ENCODE measurements at places on chromosomes 2 and 18.

- DNase-seq: no peak
These were observed 1620.4 kb upstream of the CELF4 start for GRCh38 chr18:39186008-39186407.

DNA sequence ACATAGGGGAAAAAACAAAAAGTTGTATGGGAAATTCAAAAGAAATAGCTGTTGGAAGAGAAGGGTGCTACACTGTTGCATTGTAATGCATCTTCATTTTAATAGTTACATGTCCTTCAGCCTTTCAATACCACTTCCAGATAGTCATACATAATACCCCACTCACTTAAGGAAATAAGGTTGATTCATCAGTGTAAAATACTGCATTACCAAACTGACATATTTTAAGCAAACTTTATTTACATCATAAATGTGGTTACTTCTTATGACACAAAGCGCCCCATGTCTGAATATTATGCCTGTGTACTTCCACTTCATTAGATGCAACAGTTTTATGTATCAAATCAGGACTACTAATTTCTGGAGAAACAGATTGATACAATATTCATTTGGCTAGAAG lies 4.5 kb downstream of the RBMS1 start:
- peak; percentile 32 for DNase-seq

- no peak for DNase-seq
These were observed 411.0 kb downstream of the TMEM182 start for GRCh38 chr2:103172821-103173220.

GRCh38 chr2:54588244-54588899 lies 132.2 kb downstream of the SPTBN1 start:
- no peak for DNase-seq

- no peak for DNase-seq
These were observed 494.6 kb upstream of the MYT1L start for GRCh38 chr2:2825516-2826208.

DNA sequence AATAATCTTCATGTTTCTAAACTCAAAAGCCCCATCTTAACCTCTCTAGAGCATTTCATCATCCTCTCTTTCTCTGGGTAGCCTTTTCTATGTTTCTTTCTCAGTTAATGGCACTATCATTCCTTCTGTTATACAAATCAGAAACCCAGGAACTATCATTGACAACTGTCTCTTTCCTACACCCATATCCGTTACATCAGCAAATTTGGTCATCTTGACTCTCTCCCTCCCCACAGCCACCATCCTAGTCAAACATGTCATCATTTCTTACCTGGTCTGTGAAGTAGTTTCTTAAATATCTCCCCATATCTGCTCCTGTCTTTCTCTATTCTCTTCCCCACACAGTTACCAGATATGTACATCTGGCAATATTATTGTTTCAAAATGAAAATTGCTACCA lies 62.8 kb downstream of the THSD7B start:
- DNase-seq: no peak

DNA sequence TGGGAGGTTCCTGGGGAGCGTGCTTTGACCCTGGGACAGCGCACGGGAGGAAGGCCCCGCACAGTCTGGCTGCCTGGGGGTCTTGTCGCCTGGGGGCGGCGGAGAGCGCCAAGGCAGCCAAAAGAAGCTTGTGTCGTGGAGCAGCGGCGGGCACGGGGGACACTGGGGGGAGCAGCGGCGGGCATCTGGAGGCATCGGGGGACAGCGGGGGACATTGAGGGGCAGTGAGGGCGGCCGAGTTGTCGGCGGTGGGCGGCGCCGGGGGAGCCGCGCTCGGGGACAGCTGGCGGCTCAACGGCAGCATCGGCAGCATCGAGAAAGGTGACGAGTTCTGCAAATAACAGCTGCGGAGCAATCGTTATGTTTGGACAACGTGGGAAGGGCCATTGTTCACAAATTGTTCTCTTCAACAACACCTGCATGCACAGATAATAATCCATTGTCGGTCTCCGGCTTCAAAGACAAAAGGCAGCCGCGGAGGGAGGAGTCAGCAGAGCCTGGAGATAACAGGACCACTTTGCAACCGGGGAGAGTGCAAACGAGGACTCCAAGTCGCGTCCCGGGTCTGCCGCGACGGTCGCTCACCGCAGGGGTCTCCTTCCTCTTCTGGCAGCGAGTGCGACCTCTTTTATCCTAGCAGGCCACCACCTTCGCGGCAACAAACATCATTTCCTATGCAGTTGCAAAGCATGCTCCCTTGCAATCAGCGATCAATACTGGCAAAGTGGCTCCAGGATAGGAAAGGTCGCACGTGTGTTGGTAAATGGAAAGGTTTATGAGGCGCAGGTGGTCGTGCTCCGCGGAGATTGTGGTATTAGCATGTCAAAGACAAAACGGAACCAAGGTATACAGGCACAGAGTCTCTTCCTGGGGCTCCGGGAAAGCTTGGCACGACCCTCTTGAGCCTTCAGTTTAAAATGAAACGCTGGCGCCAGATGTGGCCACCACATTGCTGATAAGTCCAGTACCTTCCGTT lies 132.3 kb upstream of the DLX2 start:
- peak; percentile 23 for DNase-seq

DNA sequence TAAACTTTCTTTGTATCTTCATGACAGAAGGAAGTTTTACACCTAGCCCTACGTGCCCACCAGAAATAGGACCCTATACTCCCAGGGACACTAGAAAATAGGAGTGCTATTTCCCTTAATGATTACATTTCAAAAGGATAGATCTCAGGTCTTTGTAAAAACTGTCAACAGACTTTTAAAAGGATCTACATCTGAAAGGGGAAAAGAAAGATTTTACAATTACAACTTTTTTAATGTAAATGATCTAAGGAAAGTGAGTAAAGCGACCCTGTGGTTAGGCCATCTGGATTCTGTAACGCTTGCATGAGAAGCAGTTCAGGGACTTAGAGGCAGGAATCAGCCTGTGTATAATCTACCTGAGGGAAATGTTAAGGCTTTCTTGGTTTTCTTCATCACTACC lies 431.8 kb upstream of the MC4R start:
- no peak for DNase-seq

DNA sequence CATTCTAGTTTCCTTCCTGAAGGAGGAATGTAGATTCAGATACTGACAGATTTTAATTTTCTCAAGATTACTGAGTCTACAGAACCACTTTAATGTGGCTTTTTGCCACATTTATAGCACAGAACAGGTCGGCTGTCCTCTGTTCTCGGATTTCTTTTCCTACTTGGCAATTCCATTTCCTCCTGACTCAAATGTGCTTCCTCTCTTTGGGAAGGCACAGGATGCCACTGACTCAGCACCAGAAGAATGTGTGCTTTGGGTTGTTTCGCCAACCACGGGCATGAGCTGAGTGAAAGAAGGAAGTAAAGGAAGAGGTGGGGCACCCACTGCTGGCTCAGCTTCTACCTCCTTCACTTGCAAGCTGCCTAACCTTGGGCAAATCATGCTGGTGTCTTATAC lies 970.6 kb upstream of the ACVR2A start:
- DNase-seq: peak; percentile 75

DNA sequence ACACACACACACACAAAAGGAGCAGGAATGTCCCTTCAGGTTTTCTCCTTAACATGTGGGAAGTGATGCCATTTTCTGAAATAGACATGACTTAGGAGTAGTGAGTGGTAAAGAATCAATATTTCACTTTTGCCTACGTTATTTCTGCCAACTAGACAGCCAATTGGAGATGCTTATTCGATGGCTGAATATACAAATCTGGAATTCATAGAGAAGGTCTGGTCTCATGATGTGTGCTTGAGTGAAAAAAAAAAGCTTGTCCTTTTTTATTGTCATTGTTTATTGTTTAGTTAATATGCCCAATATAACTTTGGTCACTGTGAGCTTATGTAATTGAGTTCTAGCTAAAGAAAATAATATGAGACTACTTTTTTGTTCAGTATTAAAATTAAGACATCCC lies 284.3 kb downstream of the GULP1 start:
- no peak for DNase-seq

DNA sequence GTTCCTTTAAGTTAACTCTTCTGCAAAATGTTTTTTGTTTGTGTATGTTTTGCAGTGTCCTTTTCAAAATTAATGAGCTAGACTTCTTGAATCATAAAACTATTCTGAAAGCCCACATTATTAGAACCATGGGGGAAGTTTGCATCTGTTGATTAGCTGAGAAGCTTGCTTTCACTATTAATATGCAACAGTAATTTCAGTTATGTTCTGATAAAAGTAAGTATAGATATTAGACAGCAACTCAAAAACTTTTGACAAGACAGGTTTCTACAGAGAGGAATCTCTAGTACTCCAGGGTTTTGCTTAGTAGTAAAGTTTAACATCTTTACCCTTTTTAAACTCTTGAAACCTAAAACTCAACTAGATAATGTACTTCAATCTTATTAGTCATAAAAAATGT lies 147.8 kb downstream of the UBE2E3 start:
- no peak for DNase-seq

- DNase-seq: peak; percentile 87
These were observed 67.5 kb downstream of the CDH20 start for GRCh38 chr18:61400716-61401115.

DNA sequence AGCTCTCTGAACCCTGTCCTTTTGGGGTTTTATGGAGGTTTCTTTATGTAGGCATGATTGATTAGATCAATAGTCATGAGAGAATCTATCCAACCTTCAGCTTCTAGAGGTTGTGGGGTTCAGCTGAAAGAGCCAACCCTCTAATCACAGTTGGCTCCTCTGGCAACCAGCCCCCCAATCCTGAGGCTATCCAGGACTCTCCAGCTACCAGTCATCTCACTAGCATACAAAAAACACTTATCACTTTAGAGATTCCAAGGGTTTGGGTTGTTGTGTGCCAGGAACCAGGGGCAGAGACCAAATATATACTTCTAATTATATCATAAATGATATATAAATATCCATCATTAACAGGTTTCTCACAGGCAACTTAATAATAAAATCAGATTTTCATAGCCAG lies 11.7 kb downstream of the WDPCP start:
- no peak for DNase-seq

GRCh38 chr2:205734436-205735037 lies 52.2 kb downstream of the NRP2 start:
- peak; percentile 79 for DNase-seq

GRCh38 chr2:101736861-101737291 lies 39.4 kb downstream of the MAP4K4 start:
- peak; percentile 81 for DNase-seq

DNA sequence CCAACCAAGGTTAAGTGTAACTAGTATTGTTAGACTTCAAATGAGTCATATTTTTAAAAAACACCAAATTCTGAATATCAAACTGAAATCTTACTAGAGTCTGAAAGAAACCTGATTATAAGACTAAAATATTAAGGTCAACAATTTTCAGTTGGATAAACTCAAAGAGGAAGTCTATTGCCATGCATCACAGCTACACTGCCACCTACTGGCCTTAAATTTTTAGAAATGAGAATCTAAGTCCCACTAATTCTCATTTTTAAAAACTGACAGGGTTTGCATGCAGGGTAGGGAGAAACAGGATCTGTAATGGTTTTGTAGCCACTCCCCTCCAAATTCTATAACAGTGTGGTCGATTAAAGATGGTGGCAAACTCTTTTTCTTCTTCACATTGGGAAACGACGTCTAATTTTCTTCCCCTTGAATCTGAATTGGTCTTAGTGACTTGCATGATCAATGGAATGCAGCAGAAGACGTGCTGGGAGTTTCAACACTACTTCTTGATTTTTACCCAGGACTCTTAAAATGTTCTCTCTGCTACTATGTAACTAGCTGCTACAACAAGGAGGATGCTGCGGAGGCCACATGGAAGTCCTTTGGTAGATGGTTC lies 176.1 kb upstream of the SESTD1 start:
- peak; percentile 33 for DNase-seq

DNA sequence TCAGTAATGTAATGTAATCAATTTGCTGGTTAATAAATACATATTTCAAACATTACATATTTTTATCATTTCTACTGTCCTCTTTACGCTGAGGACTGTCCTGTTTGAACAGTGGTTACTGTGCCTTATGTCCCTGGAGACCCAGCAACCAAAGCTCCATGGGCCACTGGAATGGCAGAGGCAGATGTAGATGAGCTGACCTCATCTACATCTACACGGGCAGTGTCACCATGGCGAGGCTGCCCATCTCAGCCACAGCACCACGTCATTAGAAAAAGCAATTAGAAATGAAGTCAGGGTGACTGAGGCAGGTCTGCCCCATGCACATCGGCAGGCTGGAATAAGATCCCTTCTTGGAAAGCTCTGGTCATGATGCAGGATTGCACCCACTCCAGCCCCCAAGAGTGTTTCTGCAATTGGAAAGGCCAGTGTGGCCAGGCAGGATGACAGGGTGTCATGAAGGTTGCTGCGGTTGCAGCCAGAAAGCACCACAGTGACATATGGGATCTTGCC lies 237.5 kb downstream of the NDUFA10 start:
- no peak for DNase-seq

- DNase-seq: peak; percentile 52
These were observed 13.8 kb upstream of the SGPP2 start for GRCh38 chr2:222410534-222410933.

DNA sequence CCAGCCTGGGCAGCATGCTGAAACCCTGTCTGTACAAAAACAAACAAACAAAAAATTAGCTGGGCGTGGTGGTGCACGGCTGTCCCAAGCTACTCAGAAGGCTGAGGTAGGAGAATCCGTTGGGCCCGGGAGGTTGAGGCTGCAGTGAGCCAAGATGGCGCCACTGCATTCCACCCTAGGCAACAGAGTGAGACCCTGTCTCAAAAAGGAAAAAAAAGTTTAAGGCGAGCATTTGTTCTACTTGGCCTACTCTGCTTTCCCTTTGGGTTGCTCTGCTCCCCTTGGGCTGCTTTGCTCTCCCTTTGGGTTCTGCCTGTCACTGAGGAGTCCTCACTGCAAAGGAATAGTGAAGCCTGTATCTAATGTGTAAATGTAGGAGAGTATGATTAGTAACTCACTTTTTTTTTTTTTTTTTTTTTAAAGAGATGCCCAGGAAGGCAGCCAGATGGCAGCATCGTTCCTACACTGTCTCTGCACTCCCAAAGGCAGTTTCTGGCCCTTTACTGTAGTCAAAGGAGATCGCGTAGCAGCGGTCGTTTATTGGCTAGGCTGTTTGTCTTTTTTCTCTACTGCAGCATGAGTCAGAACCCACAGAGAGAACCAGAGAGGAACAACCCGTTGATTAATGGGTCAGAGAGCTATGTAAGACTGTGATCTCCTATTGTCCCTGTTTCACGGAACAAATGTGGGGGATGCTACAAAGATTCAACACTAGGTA lies 118.3 kb upstream of the CWC22 start:
- DNase-seq: peak; percentile 95

Measured in EL (cell line).